Left hindlimb (tissue), 1 donor: ENCODE measurements at places on chromosomes 7 and 10.

DNA sequence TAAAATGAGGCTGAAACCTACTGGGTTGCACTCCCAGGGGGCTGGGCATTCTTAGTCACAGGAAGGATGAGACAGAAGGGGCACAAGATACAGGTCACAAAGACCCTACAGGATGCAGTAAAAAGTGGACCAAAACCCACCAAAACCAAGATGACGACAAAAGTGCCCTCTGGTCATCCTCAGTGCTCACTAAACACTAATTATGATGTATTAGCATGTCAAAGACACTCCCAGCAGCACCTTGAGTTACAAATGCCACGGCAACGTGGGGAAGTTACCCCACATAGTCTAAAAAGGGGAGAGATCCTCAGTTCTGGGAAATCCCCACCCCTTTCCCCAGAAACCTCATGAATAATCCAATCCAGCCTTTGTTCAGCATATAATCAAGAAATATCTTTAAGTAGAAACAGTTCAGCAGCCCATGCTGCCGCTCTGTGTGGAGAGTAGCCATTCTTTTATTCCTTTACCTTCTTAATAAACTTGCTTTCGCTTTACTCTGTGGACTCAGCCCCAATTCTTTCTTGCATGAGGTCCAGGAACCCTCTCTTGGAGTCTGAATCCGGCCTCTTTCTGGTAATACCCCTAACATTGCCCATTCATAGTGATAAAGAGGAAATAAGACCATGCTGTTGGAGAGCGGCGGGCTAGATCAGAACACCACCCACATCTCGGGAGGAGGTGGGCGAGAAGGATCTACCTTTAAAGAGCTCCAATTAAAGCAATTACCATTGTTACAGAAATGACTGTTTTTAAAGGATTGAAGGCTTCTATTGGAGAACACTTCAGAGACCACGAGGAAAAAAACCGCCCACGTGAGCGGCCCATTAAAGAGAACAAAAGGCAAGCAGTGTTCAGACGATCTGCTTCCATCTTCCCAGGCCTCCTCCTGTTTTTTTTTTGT, 170.9 kb downstream of the USP6NL start:
- DNase-seq: no peak

- no peak for DNase-seq
These were observed 244.5 kb upstream of the PTER start for GRCh38 chr10:16192337-16192736.

- no peak for DNase-seq
These were observed 241.5 kb upstream of the IGFBP3 start for GRCh38 chr7:46162609-46163008.

DNA sequence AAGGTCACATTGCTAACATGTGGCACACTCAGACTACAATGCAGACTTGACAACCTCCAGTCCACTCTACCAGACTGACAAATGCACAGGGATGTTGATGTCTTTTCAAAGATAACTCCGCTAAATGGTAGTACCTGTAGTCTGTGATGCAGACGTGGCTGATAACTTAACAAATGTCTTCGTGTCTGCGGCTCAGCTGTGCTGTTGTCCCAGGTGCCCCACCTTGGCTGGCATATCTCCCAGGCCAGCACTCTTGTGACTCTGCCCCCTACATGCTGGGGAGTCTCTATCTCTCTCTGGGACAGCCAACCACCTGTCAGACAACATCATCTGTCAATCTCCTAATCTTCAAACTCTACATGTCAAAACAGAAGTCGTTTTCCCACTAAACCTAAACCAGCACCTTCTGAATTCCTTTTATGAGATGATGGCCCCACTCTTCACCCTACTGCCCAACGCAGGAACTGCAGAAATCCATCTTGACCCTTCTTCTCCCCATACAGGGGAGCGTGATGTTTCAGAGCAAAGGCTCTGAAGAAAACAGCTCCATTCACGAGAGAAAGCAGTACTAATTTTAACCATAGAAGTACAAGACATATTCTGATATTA, 156.4 kb downstream of the USP6NL start:
- DNase-seq: no peak
